ENCODE measurements at places on chromosomes 5 and 9. TPM values are rescaled to one million over a fixed set of nuclear protein-coding genes. Genes with fewer than 3 reads are reported as not detected.

- DNase-seq, result no peak
These were observed 14.9 kb upstream of the DELE1 start for GRCh38 chr5:141908796-141909195.

- no peak for DNase-seq
These were observed 29.6 kb upstream of the ZNF782 start for GRCh38 chr9:96883922-96884321.

DNA sequence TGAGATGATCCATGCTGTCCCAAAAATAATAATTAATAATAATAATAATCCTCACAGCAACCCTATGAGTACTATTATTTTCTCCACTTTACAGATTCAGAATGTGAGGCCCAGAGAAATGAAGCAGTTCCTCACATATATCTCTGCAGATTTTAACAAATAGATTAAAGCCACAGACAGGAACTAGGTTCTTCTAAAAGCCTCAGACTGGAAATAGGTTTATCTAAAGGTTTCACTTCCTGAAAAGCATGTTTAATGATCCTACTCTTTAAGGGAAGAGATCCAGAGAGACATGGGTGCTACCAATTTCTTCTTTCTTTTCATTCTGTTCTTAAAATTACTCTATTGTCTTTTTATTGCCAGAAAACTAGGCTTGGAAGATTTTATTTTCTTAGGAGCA is 1079.4 kb upstream of the COX7C start:
- DNase-seq, result no peak

The DRD1 gene
- polyA plus RNA-seq, result not detected

The PTPRD gene
- polyA plus RNA-seq, result 92.4 TPM

The CAAP1 gene
- polyA plus RNA-seq, result 43.0 TPM

The OBP2B gene
- 0.64 TPM for polyA plus RNA-seq

Data from right renal cortex interstitium (tissue), 3 donors.